ENCODE measurements at places on chromosomes 1 and 21.
A peak's percentile ranks its signal among the peaks of the same experiment; 100 is the strongest.

- DNase-seq, result no peak
Observed at GRCh38 chr1:172408958-172409357, 11.5 kb upstream of the C1orf105 start.

GRCh38 chr1:29779146-29779545 lies 542.8 kb downstream of the PTPRU start:
- DNase-seq, result no peak

GRCh38 chr1:248704606-248705005 lies 2.0 kb upstream of the OR14I1 start:
- DNase-seq, result no peak

DNA sequence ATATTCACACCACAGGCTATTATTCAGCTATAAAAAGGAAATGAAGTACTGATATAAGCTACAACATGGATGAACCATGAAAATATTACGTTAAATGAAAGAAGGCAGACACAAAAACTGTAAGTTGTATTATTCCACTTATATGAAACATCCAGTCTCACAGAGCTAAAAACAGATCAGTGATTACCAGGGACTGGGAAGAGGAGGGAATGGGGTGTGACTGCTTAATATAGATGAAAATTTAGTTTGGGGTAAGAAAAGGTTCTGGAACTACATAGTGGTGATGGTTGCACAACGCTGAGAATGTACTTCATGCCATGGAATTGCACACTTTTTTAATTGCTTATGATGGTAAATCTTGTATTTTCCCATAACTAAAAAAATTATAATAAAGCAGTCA lies 19.5 kb downstream of the GPBP1L1 start:
- DNase-seq, result no peak

- DNase-seq, result no peak
Observed at GRCh38 chr1:237166593-237167101, 124.7 kb downstream of the RYR2 start.

- DNase-seq, result no peak
Observed at GRCh38 chr21:45358711-45359310, 46.2 kb upstream of the COL18A1 start.

DNA sequence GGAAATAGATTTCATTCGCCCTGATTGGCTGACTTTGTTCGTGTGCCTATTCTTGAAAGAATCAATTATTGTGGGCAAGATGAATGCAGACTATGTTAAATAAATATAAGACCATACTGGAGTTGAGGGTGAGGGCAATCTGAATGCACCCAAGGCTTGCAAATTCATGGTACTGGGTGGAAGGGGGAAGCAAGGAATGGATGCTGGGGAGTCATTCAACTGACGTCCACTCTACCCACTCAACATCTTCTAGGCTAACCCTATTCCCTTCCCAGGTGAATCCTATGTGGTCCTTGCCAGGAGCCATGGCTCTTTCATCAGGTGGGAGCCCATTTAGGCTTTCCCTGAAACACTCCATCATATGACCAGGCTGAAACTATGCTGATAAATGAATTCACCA lies 5.7 kb upstream of the CYP4B1 start:
- DNase-seq, result no peak

DNA sequence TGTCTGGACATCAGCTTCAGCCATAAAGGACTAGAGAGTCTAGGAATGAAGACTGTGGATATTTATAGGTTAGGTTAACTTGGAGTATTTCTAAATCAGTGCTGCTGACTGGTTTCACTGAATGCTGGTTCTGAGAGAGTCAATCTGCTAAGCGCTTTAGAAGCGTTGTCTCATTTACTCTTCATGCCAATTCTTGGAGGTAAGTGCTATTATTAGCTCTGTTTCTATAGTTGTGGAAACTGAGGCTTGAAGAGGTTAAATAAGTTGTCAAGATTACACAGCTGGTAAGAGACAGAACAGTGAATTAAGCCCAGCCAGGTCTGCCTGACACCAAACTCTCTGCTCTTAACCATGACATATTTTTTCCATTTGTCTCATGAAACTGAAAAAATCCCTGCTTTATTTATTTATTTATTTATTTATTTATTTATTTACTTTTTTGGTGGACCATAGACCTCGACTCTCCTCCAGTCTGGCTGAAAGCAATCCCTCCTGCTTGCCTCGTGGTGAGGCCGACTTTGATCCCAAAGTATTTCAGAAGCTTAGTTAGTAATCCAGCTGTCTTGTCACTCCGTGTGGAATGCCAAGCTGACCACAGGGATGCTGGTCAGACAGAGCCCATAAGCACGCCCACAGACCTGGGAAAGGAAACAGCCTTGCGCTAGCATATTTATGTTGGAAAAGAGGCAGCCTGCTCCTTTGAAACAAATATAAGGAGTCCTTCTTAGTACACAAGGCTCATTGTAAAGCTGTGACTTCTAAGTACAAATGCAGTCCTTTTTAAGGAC lies 16.9 kb downstream of the NTMT2 start:
- no peak for DNase-seq

DNA sequence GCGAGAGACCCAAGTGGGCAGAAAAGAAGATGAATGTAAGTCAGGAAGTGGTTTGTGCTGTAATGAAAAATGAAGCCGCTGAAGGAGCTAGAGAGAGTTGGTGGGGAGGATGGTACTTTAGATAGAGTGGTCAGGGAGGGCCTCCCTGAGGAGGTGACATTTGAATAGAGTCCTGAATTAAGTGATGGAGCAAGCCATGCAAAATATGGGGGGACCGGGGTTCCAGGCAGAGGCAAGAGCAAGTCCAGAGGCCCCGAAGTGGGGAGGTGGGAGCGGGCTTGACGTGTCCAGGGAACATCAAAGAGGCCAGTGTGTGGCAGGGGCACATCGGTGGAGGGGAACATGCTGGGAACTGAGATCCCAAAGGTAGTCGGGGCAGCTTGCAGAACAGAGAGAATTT lies 43.1 kb downstream of the OPRD1 start:
- DNase-seq, result no peak

GRCh38 chr1:65146908-65147423 lies 1.0 kb upstream of the AK4 start:
- no peak for DNase-seq

GRCh38 chr1:150186789-150187559 lies 37.3 kb downstream of the PLEKHO1 start:
- DNase-seq, result no peak

DNA sequence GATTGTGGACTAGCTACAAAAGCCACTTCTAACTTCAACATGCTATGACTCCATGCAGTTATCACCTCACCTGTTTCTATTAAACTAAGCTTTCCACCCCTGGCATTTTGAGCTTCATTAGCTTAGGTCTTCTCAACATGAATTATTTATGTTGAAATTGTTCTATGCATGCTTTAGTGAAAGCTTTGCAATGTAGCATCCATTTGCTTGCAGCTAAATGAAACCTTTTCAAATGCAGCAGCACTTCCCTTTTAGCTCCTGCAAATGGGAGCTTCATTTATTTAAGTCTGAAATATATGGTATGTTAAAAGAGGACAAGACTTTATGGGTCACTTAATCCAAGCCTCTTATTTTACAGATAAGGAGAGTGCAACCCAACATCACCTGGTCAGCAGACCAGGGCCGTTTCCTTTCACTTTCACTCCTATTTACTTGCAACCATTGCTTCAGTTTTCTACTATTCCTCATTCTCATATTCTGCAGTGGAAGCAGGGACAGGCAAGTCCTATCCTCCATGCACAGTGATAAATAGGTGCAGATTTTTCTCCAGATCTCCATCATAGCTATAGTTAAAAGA lies 56.4 kb upstream of the SAMSN1 start:
- DNase-seq, result no peak

GRCh38 chr1:196387766-196388165 lies 220.5 kb downstream of the KCNT2 start:
- no peak for DNase-seq

DNA sequence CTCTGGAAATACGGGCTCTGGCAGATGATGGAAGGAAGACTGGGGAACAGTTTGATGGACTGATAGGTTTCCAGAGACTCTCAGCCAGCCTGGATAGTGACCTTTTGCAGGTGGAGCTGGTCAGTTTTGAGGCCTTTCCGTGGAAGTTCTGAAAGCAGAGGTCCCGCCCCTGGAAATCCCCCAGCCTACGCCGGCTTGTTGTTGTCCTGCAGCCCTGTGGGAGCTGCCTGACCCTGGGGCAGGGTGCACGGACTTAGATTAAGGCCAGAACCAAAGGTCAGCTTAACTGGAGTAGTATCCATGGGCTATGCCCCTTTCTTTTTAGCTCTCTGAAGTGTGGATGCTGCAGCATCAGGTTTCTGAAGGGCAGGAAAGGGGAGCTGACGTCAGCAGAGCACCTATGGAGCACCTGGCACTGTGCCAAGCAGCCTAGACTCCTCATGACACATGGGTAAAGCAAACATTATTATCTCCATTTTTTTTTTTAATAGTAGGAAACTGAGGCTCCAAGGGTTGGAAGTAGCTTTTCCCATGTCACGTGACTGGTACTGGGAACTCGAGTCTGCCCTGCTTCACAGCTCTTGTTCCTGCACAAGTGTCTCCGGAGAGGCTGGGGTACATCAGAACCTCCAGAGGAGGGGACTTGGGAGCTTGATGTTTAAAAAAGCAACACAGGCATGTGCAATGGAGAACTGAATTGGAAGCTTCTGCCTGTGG lies 38.5 kb downstream of the IER5 start:
- DNase-seq, result no peak

DNA sequence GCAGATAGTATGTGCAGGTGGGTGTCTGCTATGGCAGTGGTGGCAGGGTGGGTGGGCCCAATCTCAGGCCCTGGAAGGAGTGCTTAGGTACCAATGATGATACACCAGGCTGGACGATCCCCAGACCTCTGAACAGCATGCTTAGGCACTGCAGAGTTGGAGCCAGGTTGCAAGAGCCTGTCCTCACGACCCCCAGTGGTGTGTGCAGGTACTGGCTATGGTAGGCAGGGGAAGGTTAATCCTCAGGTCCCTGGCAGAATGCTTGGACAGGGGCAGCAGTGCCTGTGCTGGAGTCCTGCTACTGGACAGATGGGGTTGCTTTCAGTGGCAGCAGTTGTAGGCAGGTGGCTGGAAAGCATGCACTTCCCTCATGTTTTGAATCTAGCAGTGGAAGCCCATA lies 100.5 kb upstream of the NEK7 start:
- DNase-seq, result peak; percentile 1

GRCh38 chr1:200409203-200409760 lies 554 bp downstream of the ZNF281 start:
- no peak for DNase-seq

- DNase-seq, result no peak
Observed at GRCh38 chr1:191671236-191671635, 487.0 kb upstream of the RGS18 start.

GRCh38 chr21:38027901-38028498 lies 111.7 kb upstream of the KCNJ6 start:
- no peak for DNase-seq

GRCh38 chr21:17003763-17004373 lies 509.0 kb upstream of the CXADR start:
- DNase-seq, result no peak

GRCh38 chr1:157302724-157303123 lies 164.5 kb upstream of the ETV3 start:
- DNase-seq, result no peak

DNA sequence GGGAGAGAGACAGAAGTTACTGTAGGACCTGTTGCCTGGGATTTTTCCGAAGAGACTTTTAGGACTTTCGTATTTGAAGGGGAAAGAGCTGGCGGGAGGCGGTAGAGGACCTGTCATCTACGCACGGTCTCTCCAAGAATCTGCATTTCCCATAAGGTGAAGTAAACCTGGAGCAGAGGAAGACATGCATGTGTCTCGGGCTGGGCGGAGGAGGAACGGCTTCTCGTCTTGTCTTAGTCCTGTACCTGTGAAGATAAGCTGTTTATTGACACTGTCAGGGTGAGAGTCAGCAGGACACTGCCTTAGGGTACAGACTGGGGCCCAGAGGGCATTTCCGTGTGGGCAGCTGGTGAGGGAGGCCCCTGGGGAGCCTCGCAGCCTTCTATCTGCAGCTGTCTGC lies 123.4 kb upstream of the COL6A1 start:
- no peak for DNase-seq

- DNase-seq, result no peak
Observed at GRCh38 chr1:47751996-47752451, 245.2 kb downstream of the TRABD2B start.

- DNase-seq, result no peak
Observed at GRCh38 chr21:17488620-17489019, 24.2 kb upstream of the CXADR start.
